ENCODE measurements at places on chromosomes 6 and 20.

- no peak for DNase-seq
Observed at GRCh38 chr6:73340048-73340447, 14.0 kb downstream of the DPPA5 start.

GRCh38 chr6:55963301-55963700, 87.9 kb upstream of the BMP5 start:
- DNase-seq = no peak

GRCh38 chr20:4120921-4121321, 105.6 kb upstream of the RNF24 start:
- DNase-seq = no peak

- DNase-seq = no peak
Observed at GRCh38 chr6:32950449-32950848, 2.4 kb downstream of the HLA-DMA start.

- no peak for DNase-seq
Observed at GRCh38 chr6:34473967-34474366, 8.1 kb downstream of the PACSIN1 start.

- DNase-seq = no peak
Observed at GRCh38 chr6:108222504-108222903, 38.3 kb downstream of the SNX3 start.

DNA sequence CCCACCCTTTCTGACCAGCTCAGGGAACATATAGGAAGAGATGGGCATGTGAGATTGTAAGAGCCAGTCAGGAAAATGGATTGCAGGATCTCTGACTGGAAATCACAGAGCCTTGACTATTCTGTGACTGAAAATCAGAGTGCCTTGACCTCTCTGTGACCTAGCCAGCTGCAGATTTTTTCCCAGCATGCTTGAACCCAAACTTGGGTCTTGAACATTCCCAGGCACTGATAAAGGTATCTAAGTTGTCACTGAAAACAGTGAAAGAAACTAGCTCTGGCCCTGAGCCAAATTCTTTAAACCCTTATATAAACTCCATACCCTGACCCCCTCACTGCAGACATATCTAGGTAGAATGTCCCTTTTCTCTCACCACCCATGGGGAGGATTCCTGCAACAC, 2.3 kb upstream of the ZNF165 start:
- DNase-seq = no peak

GRCh38 chr6:89886378-89887120, 7.7 kb upstream of the GJA10 start:
- DNase-seq = no peak

GRCh38 chr20:43536817-43537440, 21.9 kb upstream of the SGK2 start:
- DNase-seq = no peak

- DNase-seq = no peak
Observed at GRCh38 chr20:9610665-9611064, 96.3 kb downstream of the LAMP5 start.

GRCh38 chr6:104705095-104705707, 154.5 kb downstream of the HACE1 start:
- no peak for DNase-seq

- peak; percentile 31 for DNase-seq
Observed at GRCh38 chr20:40945754-40946450, 82.7 kb upstream of the TOP1 start.

GRCh38 chr6:79812195-79812594, 135.2 kb downstream of the ELOVL4 start:
- DNase-seq = no peak

DNA sequence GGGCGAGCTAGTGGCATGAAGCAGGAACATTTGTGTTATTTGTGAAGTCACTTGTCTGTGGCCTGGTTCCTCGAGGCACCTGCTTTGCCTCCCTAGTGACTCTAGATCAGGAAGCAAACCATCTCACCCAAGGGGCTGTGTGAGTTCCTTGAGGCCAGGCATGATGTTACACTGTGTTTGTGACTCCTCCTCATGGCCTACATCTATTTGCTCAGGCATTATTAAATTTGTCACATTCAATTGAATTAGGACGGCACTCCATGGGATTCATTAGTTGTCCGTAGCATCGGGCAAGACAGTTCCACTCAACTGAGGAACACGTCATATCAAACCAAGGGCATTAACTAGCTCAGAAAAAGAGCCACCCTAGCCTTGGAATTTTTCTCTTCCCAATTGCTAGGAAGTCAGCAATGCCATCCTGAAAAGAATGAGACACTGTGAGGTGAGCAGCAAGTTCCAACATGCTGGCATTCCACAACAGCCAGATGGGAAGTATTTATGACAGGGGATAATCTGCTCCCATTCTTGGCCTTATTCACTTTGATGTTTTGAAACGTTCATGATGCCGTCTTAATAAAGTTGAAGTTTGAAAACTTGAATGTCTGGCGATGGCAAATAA, 17.2 kb downstream of the TMEM200A start:
- DNase-seq = no peak

GRCh38 chr6:151962246-151962846, 154.9 kb downstream of the ESR1 start:
- DNase-seq = no peak

DNA sequence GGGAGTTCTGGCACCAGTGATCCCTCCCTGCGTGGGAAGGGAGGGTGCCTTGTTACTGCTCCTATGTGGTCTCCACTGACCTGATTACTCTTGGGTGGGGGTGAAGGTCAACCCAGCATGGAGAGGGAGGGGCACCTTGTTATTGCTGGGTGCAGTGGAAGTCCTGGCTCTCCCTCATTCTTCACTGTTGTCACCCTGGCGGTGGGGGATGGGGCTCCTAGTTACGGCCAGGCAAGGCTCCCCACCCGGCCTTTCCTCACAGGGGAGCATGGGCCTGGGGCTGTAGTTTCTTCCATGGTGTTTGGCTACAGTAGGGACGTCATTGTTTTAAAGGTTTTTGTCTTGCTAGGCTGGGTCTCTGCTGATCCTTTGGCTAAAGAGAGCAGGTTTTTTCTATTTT, 40.8 kb downstream of the PACSIN1 start:
- no peak for DNase-seq

- peak; percentile 80 for DNase-seq
Observed at GRCh38 chr6:33768644-33769120, 20.2 kb downstream of the LEMD2 start.

- peak; percentile 86 for DNase-seq
Observed at GRCh38 chr20:2005831-2006426, 12.1 kb upstream of the PDYN start.

DNA sequence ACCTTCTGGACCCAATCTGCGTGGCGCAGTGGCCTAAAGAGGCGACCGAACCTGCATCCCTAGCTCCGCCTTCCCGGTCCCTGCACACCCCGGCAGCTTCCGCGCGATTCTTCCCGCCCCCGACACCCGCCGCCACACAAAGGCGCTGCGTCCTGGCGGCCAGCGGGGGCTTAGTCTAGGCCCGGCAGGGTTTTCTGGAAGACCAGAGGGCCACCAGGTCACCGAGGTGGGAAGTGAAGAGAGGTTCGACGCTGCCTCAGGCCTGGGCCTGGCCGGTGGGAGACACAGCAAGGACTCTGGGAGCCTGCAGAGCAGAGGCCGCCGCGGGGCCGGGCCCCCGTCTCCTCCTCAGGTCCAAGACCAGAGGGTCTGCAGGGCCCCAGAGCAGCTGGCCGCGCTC, 154.9 kb downstream of the OR2B2 start:
- DNase-seq = peak; percentile 23

- no peak for DNase-seq
Observed at GRCh38 chr20:32052090-32052777, at the start of gene HCK. HCK (plus strand) TSS chr20:32052242.

- no peak for DNase-seq
Observed at GRCh38 chr20:57398901-57399535, 7.8 kb downstream of the RBM38 start.

DNA sequence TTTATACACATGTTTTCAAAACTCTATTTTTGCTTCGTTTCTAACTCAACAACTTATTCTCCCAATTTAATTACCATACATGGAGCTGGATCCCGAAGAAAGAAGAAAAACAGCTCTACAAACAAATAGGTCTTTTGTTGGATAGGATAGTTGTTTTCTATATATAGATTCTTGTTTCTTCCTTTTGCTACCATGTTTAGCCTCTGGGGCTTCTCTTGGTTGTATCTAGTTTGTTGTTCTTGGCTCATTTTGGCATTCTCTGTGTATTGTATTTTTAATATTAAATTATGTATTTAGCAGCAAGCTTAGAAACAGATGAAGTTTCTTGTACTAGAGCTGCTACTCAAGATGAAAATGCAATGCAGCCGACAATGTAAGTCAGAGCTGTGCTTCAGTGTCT, 60.9 kb downstream of the PLCB4 start:
- DNase-seq = no peak

DNA sequence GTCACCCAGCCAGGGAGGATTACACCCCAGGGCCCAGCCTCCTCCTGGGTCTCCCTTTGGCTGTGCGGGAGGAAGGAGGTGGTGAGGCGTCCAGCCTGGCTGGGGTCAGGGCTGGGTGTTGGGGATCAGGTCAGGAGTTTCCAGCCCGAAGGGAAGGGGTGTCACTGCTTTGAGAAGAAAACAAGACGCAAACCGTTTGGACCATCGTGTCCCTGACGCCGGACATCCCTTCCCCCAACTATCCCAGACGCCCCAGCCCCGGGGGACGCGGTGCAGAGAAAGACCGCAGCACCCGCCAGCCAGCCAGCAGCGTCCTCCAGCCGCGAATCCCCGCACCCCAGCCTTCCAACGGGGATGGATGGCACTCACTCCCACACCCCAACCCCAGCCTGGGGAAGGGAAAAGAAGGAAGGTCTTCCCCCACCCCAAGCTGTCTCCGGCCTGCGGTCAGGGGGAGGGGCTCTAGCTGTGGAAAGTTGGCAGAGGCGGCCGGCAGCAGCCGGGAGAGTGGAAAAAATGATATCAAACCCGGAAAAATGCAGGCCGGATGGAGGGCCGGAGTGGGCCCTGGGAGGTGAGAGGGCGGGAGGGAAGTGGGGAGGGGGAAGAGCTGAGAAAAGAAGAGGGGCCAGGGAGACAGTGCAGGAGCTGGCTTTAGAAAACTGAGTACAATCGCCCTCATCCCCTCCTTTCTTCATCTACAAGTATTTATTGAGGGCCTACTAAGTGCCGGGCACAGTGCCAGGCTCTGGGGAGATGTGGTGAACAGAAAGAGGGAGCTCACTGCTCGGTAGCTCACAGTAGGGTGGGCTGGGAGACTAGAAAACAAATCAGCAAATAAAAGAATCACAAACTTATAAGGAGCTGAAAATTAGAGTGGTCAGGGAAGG, 10.6 kb downstream of the REM1 start:
- DNase-seq = no peak

- no peak for DNase-seq
Observed at GRCh38 chr6:4084444-4085331, 5.8 kb upstream of the FAM217A start.

DNA sequence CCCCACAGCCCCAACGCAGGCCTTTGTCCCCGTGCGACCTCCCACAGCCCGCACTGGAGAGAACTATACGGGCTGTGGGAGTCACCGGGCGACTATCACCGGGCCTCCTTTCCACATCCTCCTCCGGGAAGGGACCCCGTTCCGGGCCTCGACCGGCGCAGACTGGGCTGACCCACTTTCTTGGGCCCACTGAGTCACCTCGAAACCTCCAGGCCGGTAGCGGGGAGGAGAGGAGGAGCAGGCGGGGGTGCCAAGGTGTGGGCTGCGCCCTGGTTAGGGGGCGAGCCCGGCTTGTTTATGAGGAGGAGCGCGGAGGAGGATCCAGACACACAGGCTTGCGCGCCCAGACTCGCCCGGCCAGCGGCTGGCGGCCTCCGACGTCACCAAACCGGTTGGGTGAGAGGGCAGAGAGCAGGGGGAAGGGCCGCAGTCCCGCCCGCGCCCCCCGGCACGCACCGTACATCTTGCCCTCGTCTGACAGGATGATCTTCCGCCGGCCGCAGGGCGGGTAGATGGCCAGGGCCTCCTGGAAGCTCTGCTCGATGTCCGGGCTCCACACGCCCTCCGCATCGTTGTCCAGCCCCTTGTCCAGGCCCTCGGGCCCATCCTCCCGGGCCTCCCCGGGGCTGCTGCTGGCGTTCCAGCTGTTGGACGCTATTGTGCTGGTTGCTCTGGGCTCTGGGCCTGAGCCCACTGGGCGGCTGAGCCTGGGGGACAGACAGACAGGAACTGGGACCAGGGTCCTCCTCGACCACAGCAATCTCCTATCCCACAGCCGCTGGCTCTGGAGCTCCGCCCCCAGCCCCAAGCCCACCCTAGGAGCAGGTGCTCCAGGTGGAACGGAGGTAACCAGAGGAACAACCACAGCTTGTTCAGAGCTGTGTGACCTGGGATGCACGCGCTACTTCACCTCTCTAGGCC, 10.6 kb downstream of the TEAD3 start:
- DNase-seq = peak; percentile 69

- DNase-seq = peak; percentile 39
Observed at GRCh38 chr6:137313928-137314855, 95.0 kb upstream of the IFNGR1 start.

- DNase-seq = no peak
Observed at GRCh38 chr20:17611540-17612286, 41.8 kb downstream of the DSTN start.

- DNase-seq = no peak
Observed at GRCh38 chr20:50504231-50504823, 5.9 kb upstream of the PTPN1 start.

DNA sequence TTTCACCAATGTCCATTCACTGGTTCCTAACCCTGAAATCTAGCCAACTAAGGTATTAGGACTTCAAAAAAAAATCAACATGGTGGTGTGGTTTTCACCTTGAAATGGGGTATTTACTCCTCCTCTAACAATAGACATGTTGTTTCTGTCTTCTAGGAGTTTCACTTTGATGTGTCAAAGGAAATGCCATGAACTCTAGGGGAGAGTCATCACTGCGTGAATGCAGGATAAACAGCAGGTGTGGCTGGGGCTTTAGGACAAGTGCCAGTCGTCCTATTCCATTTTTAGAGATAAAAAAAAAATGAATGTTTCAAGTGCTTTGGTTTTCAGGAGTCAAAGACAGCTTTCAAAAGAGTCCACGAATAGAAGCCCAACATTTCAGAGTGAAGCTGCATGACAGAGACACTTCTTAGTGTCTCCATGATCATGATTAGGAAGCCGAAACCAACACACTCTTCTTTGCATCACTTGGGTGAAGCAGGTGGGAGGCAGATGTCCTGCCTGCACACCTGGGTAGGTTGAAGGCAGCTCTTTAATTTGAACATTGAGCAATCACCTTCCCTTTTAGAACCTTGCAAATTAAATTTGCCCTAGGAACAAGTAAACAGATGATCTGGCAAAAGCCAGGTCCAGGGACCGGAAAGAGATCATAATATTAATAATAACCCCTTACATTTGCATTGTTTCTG, 328.5 kb upstream of the PRDM1 start:
- no peak for DNase-seq

- DNase-seq = no peak
Observed at GRCh38 chr6:91497770-91498169, 910.9 kb upstream of the MAP3K7 start.

- DNase-seq = no peak
Observed at GRCh38 chr20:61839912-61840778, 225.5 kb downstream of the TAF4 start.

GRCh38 chr6:17820055-17820454, 113.3 kb upstream of the NUP153 start:
- DNase-seq = no peak

- no peak for DNase-seq
Observed at GRCh38 chr6:149128489-149129145, 188.9 kb upstream of the TAB2 start.

Measured in progenitor cell of endocrine pancreas (in vitro differentiated cells).